ENCODE measurements at places on chromosomes 3 and 15.

GRCh38 chr15:74830868-74831267 is 4.4 kb downstream of the CPLX3 start:
- no peak overlapping the region for H3K4me3 ChIP-seq
- H3K27ac ChIP-seq: no peak overlapping the region

- H3K4me1 ChIP-seq: no peaks in the 10 kb centered on the region
- no peaks in the 10 kb centered on the region for H3K36me3 ChIP-seq
- H3K4me3 ChIP-seq: no peak overlapping the region
- H3K27ac ChIP-seq: no peak overlapping the region
- DNase-seq: no peak
Observed at GRCh38 chr3:24460974-24461373, 33.7 kb downstream of the THRB start.

GRCh38 chr15:66288551-66289185 is 4.7 kb upstream of the DIS3L start:
- no peaks in the 10 kb centered on the region for H3K27me3 ChIP-seq
- H3K27ac ChIP-seq: no peak overlapping the region
- DNase-seq: no peak
- H3K4me1 ChIP-seq: peaks cover 7% of the 10 kb centered on the region

- DNase-seq: no peak
- H3K27ac ChIP-seq: no peak overlapping the region
- no peaks in the 10 kb centered on the region for H3K36me3 ChIP-seq
- H3K27me3 ChIP-seq: no peaks in the 10 kb centered on the region
Observed at GRCh38 chr3:107665351-107665750, 142.6 kb downstream of the BBX start.

DNA sequence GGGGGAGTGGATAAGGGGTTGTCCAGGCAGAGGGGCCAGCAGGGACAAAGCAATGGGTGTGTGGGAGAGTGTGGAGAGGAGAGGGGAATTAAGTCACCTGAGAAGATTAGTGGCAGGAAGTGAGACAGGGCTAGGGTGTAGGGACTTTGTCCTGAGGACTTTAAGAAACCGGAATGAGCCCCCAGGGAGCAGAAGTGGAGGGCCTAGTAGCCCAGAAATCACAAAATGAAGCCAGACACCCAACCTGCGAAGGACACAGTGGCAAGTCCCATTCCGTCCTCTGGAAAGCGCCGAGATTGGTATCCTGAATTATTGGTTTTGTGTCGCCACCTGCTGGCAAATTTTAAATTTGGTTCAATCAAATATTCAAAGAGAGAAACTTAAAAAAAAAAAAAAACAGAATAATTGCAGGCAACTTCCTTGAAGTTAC is 78.0 kb upstream of the SLC25A36 start:
- DNase-seq: peak; percentile 48
- no peak overlapping the region for H3K27ac ChIP-seq
- no peak overlapping the region for H3K4me3 ChIP-seq
- no peaks in the 10 kb centered on the region for H3K27me3 ChIP-seq
- peaks cover 3% of the 10 kb centered on the region for H3K4me1 ChIP-seq

DNA sequence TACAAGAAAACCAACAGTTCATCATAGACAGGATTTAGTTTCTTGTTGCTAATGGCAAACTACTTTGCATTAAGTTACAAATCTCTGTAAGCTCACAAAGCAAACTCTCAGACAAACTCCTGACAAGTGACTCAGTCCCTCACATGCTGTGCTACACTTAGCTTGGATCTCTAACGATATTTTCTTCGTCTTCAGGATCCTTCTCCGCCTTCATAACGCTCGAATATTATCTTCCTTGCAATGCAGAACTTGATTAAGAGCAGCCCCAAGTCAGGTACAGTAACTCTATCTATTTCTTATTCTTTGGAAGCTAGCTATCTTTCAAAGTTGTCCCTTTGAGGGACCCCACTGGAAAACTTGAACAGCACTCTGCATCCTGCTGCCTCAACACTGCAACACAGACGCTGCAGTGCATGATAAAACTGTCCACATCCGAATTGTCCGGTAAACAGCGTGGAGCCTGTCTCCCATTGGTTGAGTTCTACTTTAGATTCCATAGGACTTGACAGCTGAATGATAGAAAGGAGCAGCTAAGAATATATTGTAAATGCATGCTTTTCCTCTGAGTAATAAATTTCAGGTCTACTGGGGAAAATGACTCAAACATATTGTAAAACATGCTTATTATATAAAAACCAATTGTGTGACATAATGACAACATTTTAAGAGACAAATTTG is 61.3 kb downstream of the UACA start:
- no peaks in the 10 kb centered on the region for H3K27me3 ChIP-seq
- no peaks in the 10 kb centered on the region for H3K36me3 ChIP-seq
- no peaks in the 10 kb centered on the region for H3K4me1 ChIP-seq
- no peak overlapping the region for H3K4me3 ChIP-seq

DNA sequence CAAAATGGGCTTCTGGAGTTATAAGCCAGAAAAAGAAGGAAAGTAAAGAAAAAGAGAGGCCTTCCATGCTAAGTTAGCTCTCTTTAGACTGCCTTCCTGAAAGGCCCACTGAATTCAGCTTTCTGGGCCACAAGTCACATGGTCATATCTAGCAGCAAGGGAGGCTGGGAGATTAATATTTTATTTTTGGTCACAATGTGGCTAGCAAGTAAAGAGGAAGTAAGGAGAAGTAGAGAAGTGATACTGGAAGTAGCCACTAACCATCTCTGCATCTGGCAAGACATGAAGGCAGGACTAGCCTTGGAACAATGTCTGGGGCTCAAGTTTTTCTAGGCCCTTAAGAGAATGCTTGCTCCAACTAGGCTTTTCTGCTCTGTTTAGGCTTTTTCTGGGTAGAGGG is 81.8 kb upstream of the UBE2E1 start:
- no peaks in the 10 kb centered on the region for H3K36me3 ChIP-seq
- no peaks in the 10 kb centered on the region for H3K27me3 ChIP-seq
- H3K4me3 ChIP-seq: no peak overlapping the region
- H3K27ac ChIP-seq: no peak overlapping the region
- no peak for DNase-seq

- no peaks in the 10 kb centered on the region for H3K4me1 ChIP-seq
- H3K4me3 ChIP-seq: no peak overlapping the region
- no peaks in the 10 kb centered on the region for H3K36me3 ChIP-seq
- H3K27ac ChIP-seq: no peak overlapping the region
- DNase-seq: no peak
- H3K27me3 ChIP-seq: no peaks in the 10 kb centered on the region
Observed at GRCh38 chr15:60994963-60995475, 234.1 kb downstream of the RORA start.

GRCh38 chr3:186212611-186213010 is 103.7 kb upstream of the ETV5 start:
- no peaks in the 10 kb centered on the region for H3K27me3 ChIP-seq
- no peak overlapping the region for H3K27ac ChIP-seq
- no peak overlapping the region for H3K4me3 ChIP-seq
- H3K36me3 ChIP-seq: no peaks in the 10 kb centered on the region

DNA sequence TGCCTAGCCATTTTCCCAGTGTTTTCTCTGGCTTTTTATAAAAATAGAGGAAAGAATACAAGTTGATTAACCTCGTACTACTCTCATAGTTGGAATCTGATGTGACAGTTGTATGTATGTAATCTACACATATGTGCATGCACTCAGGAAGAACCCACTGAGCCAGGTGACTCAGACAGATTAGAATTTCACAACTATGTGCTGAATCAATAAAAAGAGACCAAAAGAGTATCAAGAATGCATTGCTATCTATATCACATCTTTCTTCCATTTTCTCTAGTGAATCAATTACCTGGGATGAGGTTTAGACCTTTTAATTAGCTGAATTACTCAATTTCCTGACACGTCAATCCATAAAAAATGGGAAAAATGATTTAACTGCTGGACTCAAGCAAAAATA is 319.3 kb upstream of the ATP10A start:
- no peaks in the 10 kb centered on the region for H3K36me3 ChIP-seq
- H3K27me3 ChIP-seq: no peaks in the 10 kb centered on the region
- H3K27ac ChIP-seq: no peak overlapping the region
- no peaks in the 10 kb centered on the region for H3K4me1 ChIP-seq
- H3K4me3 ChIP-seq: no peak overlapping the region

DNA sequence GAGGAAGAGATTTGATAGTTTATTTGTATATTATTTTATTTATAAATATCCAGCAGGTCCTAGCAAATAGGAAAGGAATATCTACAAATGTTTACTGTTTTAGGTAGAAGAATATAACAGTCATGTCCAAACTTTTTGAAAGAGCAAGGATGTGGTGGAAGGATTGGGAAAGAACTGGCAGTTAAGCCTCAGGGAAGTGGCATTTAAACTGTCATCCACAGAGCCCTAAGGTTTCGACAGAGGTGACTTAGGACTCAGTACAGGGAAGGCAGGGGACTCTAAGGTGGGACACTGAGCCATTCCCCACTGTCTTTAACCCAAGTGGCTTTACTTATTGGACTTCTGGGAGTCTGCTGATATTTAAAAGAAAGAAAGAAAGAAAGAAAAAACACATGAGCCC is 11.8 kb upstream of the TMEM87A start:
- no peak overlapping the region for H3K27ac ChIP-seq
- no peak for DNase-seq
- peaks cover 25% of the 10 kb centered on the region for H3K36me3 ChIP-seq
- no peak overlapping the region for H3K4me3 ChIP-seq
- no peaks in the 10 kb centered on the region for H3K27me3 ChIP-seq

GRCh38 chr3:69746119-69746518 is 6.9 kb downstream of the MITF start:
- H3K4me3 ChIP-seq: no peak overlapping the region
- peaks cover 3% of the 10 kb centered on the region for H3K27me3 ChIP-seq
- peaks cover 34% of the 10 kb centered on the region for H3K4me1 ChIP-seq
- DNase-seq: no peak
- peak overlapping the region; percentile 82 for H3K27ac ChIP-seq

DNA sequence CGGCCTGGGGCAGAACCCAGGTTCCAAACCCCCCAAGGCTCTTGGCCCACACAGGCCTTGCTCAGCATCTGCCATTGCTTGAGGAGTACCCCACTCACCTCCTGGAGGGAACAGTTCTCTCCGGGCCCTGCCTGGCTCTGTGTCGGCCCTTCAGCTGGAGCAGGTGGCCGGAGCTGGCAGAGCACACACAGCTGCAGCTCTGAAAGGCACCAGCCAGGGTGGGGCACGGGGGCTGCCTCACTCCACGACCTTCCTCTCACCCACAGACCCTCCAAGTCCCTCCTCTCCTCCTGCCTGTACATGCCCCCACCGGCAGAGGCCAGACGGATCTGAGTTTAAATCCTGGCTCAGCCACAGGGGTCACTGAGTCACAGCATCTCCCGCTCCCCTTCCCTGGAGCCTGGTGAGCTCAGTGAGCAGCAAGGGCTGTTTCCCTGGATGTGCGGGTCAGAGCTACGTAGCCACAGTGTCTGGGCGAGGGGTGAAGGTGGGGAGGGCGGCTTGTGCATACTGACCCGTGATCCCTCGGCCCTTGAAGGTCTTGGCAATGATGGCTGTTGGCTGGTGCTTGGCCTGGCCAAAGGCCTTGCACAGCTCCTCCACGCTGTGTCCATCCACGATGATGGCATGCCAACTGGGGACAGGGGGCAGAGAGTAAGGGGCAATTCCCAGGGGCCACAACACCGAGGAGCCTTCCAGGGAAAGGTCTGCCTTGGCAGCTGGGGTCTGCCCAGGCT is 23.0 kb downstream of the TKT start:
- no peak overlapping the region for H3K4me3 ChIP-seq
- no peaks in the 10 kb centered on the region for H3K4me1 ChIP-seq

DNA sequence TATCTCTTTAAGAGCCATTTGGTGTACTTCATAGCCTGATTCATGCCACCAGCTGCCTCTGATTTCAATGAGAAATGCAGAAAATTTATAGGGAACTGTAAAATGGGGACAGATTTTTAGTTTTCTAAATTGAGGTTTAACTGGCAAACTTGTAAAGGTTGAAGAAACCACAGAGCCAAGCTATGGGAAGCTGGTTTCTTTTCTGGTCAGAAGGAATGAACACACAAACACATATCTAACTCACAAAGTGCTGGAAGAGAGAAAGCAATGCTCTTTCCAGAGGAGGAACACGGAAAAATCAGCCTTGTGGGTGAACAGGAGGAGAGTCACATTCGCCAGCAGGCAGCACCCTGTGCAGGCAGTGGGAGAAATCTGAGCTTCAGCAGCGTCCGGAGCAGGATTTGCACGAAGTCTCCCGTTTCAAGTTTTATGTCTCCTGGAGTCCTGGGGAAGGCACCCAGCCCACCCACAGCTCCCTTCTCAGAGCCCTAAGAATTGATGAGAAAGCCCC is 481 bp downstream of the MASP1 start:
- no peak overlapping the region for H3K4me3 ChIP-seq
- no peaks in the 10 kb centered on the region for H3K36me3 ChIP-seq
- no peak overlapping the region for H3K27ac ChIP-seq
- no peaks in the 10 kb centered on the region for H3K4me1 ChIP-seq
- no peaks in the 10 kb centered on the region for H3K27me3 ChIP-seq

DNA sequence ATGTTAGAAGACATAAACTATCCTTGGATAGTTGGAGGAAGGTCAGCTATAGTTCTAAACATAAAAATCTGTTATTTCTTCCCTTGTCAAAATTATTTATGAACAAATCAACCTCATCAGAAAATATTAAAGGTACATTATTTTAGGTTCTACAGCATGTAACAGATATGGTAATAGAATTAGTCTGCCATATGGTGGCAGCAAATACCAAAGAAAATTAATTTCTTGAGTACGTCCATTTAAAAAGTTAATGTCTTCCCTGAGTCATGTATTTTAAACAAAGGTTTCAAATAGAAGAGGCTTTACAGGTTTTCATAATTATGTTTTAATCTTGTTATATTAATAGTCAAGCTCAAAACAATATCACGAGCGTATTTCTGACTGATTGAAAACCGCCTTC is 17.9 kb upstream of the ANKRD28 start:
- H3K27me3 ChIP-seq: no peaks in the 10 kb centered on the region
- H3K4me1 ChIP-seq: no peaks in the 10 kb centered on the region
- no peaks in the 10 kb centered on the region for H3K36me3 ChIP-seq
- no peak overlapping the region for H3K27ac ChIP-seq

DNA sequence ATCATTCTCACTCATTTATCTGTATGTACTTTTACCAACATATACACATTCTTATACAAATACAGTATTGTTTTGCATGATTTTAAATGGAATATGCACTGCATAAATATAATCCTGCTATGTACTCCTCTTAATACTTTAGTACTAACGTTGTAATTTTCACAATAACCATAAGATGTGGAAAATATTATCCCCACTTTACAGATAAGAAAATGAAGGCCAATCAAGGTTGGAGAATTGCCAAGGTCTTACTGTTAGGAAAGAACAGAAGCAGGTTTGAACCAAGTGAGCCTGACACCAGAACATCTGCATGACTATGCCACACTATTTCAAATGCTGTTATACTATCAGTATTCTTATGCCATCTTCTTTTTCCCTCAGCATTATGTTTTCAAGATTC is 32.9 kb downstream of the BCL2A1 start:
- no peak for DNase-seq
- no peak overlapping the region for H3K4me3 ChIP-seq
- no peaks in the 10 kb centered on the region for H3K27me3 ChIP-seq

Data from thymus (tissue), 14 donors.